HCT116 (cell line): ENCODE measurements at places on chromosomes 1 and 21. TPM values are rescaled to one million over a fixed set of nuclear protein-coding genes. Genes with fewer than 3 reads are reported as not detected.

- DNase-seq, result no peak
Measured at GRCh38 chr21:42431196-42431595, 27.5 kb downstream of the UBASH3A start.

DNA sequence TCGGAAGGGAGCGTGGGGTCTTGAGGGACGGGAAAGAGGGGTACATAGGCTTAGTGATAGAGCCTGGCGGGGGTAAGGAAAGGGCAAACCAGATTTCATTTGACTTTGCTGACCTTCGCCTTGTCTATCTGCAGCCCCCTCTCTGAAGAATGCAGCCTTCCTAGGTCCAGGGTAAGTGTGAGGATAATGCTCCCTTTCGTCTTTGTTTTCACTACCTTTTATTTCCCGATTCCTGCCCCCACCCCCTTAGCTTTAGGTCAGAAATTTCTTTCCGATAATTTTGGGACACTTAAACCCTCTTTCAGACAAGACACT is 396 bp downstream of the ATP5PB start:
- DNase-seq, result no peak

GRCh38 chr21:23217597-23217996 is 2219.4 kb downstream of the NCAM2 start:
- no peak for DNase-seq

DNA sequence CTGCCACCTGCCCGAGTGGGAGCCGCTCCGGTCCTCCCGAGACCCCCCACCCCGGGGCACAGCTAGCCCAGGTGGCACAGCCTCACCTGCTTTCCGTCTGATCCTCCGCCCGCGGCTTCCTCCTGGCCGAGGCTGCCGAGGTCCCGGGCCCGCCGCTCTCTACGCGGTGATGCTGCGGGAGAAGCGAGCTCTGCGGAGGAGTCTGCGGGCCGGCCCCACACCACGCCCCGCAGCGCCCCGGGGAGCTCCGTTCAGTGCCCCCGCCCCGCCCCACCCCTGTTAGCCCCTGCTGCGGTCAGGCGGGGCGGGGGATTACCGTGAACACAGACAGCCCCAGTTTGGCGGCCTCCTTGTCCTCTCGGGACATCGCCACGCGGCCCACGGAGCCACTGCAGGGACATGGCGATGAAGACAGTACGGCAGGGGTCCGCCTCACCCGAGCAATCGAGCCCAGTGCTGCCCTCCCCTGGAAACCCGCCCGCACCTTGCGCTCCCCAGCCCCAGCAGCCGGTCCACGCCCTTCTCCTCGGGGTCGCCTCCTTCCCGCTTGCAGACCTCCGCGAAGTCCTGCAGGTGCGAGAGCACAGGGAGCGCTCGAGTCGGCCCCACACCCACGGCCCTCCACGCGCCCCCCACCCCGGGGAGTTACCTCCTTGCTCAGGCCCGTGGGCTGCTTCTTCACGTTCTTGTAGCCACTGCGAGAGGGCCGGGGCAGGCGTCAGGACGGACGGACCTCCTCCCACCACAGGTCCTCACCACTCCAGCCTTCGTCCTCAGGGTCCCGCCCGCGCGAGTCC is 933 bp downstream of the C1orf35 start:
- no peak for DNase-seq

DNA sequence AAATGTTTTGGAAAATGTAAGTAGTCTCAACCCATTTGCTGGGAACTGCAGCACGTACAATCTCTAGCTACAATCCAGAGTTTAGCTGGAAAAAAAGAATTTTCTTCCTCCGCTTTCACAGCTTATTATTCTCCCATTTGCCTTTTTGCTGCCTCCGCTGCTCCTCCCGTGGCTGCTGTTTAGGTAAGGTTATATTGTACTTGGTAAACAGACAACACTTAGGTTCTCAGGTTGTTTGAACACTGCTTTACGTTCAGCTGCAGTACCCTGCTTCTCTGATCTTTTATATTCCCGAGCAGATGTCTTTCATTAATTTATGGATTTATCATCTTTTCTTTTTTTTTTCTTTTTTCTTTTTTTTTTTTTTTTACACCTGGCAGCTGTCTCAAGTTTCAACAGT is 14.3 kb downstream of the PROX1 start:
- DNase-seq, result no peak

GRCh38 chr1:247286134-247286670 is 30.3 kb downstream of the VN1R5 start:
- no peak for DNase-seq

- no peak for DNase-seq
Measured at GRCh38 chr1:168706391-168706992, 22.5 kb downstream of the DPT start.

DNA sequence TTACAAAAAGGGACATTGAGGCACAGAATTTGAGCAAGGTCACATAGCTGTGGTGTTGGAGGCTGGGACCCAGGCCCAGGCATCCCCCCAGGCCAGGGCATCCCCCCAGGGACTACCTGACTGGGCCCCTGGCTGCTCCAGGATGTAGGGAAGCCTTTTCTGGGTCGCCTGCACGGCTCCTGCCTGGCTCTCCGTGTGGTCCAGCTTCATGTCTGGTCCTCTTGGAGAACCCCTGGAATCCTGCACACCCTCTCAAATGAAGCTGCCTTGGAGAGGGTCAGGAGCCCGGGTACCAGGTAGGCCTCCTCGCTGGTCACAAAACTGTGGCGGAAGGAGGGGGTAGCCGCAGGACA is 919 bp upstream of the CELSR2 start:
- no peak for DNase-seq

- no peak for DNase-seq
Measured at GRCh38 chr21:41508415-41509144, 622 bp upstream of the TMPRSS2 start.

GRCh38 chr1:207807690-207808321 is 56.0 kb downstream of the CD46 start:
- DNase-seq, result no peak

DNA sequence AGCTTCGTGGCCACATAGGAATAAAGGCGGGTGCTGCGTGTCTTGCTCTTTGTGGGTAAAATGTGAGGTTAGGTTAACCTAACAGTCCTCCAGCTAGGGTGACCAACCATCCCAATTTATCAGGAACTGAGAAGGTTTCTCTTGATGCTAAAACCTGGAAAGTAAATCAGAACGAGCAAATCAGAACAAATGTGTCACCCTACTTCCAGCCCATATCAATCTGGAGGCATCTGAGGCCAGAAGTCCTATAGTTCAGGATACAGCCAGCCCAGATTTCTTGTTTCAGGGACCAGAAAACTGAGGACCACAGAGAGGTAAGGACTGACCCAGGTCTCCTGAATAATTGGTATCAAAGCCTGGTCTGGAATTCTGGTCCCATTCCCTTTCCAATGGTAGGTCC is 3.1 kb upstream of the IFFO2 start:
- no peak for DNase-seq

GRCh38 chr1:89274411-89274857 is 1.8 kb upstream of the GBP5 start:
- no peak for DNase-seq

DNA sequence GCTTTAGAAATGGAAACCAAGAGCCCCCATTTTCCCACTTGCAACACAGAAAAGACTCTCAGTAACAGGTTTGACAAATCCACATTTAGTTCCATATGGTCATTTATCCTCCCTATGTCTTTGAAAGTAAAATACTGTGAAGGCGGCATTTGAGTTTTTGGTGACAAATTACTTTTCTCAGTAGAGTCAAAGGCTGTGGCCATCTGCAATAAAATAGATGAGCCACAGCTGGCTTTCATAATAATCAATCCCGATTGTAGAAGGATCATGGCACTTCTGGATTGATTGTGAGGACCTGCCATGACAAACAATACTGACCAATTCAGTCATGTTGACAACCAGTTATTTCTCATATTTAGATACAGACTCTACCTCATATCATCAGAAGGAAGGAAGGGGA is 512.0 kb upstream of the ADGRL2 start:
- no peak for DNase-seq

GRCh38 chr1:192489748-192490147 is 85.8 kb upstream of the RGS1 start:
- no peak for DNase-seq

DNA sequence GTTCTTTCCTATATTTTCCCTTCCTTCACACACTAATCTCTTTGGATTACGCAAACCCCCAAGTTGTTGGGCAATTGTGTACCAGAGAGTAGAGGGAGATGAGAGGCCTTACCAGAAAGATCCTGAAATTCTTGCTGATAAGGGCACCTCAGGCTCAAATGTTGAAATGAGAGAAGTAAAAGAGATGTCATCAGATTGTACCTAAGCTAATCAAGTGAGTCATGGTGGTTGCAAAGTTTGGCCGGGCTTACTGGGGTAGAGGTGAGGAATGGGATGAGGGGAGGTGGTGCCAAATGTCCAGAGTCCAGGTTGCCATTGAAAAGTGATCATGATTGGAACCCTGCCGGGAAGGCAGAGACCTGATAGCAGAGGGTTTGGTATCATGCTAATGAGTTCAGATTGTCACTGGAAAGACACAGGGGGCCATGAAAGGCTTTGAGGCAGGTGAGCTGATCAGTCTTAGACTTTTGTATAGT is 43.1 kb downstream of the OPTC start:
- DNase-seq, result no peak

DNA sequence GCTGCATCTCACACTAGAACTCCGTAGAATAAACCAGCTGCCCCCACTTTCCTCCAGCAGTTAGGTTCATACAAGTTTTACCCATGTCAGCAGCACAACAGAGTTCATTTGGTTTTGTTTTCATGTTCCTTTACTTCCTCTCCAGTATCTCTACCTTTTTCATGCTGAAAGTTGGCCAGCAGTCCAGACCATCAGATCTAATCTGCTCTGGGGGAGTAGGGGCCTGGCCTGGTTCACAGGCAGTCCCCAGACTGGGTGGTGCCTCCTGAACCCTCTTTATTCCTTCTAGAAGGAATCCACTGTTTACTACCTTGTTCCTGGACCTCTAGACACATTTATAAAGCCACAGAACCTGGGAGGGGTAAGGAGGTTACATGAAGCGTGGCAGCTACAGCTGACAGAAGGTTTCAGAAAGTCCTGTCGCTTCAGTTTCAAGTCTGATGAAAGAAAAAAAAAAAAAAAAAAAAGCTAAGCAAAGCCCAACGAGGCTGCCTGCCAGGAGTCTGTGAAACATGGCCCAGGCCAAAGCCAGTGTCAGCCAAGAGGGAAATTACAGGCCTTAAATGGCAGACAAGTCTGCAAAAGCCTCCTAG is 184.6 kb upstream of the JUN start:
- no peak for DNase-seq

- DNase-seq, result no peak
Measured at GRCh38 chr1:158654086-158654485, 32.4 kb downstream of the SPTA1 start.

DNA sequence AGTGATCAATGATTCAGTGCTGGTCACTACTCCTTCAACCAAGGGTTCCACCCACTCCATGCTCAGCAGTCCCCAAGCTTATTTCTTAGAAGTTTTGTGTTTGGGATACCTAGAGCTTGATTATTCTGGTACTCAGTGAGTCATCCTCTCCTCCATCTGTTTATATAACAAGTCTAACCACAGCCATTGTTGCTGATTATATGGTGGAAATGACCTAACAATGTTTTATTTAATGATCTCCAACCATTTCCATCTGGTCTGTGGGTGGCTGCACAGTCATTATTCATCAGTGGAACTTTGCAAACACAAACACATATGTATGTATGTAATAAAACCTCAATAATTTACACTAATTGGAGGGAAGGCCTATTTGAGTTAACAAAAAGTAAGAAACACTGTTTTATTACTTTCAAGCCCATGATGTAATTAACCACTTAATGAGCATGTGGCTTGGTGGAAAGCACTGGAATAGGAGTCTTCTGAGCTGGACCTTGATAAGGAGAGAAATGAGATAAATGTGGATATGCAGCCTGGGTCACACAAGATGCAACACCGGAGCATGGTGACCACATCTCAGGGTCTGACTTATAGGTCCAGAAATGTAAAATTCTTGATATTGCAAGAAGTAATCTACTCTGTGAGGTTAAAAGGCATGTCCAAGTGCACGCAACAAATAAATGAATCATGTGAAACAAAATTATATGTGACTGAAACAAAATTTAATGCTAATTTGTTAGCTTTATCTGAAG is 99.0 kb upstream of the WLS start:
- DNase-seq, result peak; percentile 47

DNA sequence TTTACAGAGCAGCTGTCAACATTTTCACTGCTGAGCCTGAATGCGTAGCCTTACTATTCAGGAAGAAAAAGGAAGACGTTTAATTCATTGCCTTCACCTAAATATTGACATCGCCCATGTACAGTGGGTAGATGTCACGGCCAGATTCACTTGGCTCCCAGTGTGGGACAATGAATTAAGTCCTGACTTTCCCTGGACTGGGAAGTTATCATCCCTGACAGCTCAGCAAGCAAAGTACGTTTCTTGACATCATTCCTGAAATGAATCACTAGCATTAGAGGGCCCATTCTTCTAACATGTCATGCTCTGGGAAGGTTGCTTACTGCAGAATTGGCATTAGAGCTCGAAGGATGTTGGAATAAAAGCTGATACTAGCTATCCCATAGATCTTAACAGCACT is 37.8 kb downstream of the LRRC53 start:
- no peak for DNase-seq

GRCh38 chr1:12031039-12031980 is 12.0 kb downstream of the MIIP start:
- DNase-seq, result no peak

- no peak for DNase-seq
Measured at GRCh38 chr1:226051365-226051764, 11.2 kb upstream of the H3-3A start.

DNA sequence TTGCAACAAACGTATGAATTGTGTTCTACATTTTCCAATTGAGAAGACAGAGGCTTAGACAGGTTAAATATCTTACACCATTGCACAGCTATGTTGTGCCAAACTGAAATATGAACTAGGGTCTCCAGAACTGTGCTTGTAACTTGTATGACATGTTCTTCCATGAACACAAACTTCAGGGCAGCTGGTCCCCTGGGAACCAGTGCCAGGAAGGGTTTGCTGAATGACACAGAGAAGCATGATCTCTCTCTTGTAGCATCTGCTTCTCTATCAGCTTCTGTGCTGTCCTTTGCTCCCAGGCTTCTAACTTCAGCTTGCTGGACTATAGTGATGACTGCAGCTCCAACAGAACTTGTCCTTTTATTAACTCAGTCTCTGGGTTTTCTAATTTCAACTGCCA is 385.5 kb downstream of the SIPA1L2 start:
- no peak for DNase-seq

DNA sequence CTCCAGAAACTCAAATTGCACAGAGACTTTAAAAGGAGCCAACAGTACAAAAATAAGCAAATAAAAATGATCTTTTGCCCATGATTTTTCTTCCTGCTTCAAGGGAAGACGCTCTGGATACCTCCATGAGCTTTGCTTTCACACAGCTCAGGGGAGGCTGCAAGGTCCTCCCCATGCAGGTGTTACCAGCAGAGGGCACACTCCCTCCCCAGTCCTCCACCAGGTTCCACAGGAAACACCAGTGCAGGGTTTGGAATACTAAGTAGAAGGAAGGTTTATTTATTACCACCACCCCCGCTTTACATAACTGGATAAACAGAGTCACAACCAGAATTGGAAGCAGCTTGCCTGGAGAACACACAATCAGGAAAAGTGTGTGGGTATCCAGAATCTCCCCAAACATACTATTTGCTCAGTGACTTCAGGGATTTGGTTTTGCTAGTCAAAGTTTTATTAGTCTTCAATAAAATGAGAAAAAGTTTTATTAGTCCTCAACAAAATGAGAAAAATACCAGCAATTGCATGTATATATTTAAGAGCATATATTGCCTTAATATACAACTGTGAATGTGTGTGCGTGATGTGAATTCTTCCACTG is 37.3 kb downstream of the HSD3B1 start:
- DNase-seq, result peak; percentile 35

CYP4X1 gene
- not detected for total RNA-seq

AMIGO1 gene
- total RNA-seq, result 0.10 TPM

FCRL3 gene
- total RNA-seq, result not detected

SESN2 gene
- total RNA-seq, result 36.8 TPM

TAS1R3 gene
- total RNA-seq, result 0.07 TPM

EXO1 gene
- total RNA-seq, result 32.9 TPM

SYDE2 gene
- total RNA-seq, result 5.3 TPM
